Upper lobe of right lung (tissue), 1 donor: ENCODE measurements at places on chromosomes 7 and 10.

GRCh38 chr7:48636391-48637015 lies 287.8 kb upstream of the CDC14C start:
- no peak for DNase-seq

DNA sequence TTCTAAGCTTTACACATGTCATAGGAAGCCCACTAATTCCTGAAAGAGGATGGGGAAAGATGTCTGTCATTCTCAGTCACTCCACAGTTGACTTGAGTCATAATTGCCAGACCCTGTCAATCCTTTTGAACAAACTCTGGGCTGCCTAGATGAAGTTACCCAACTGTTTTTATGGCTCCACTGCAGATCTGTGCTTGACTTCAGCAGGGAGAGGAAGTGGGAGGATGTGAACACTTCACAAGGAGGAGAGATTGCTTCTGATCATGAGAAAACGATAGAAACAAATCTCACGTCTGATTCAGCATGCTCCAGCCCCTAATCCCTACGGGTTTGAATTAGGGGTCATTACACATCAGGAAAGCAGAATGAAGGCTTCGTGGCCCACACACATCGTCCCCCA lies 596.6 kb upstream of the CELF2 start:
- no peak for DNase-seq

DNA sequence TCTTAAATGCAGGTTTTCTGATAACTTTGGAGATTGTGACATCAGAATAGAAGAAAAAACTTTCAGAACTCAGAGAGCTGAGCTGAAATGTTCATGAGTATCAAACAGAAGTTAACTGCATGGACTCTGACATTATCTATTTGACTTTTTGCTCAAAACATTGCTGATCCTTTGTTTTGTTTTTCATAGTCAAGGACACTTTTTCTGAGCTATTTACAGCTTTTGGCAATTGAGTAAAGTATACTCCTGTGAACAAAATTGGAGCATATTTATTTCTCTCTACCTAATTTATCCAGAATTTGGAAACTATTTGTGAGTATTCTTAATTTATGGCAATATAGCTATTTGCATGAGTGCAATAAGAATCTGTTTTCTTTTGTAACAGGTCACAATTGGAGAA lies 11.1 kb downstream of the KCP start:
- DNase-seq = no peak

GRCh38 chr10:14601872-14602725 lies 172.6 kb downstream of the FAM107B start:
- no peak for DNase-seq

DNA sequence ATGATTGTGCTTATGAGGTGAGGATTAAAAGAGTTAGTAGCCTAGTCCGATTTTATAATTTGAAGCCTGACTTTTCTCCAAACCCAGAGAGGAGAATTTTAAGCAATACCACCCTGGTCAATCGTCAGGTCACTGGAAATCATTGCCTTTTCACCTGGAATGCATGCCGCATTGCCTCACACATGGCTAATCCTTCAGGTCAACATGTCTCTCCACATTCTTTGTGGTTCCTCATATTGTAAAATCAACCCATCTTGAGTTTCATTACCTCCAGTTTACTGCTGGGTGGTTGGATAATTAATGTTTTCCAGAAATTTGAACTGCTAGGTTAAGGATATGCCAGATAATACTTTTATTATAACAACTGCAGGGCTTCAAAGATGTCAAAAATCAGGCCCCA lies 55.6 kb upstream of the SEMA3E start:
- DNase-seq = no peak

GRCh38 chr7:156102267-156102666 lies 290.0 kb upstream of the SHH start:
- no peak for DNase-seq

DNA sequence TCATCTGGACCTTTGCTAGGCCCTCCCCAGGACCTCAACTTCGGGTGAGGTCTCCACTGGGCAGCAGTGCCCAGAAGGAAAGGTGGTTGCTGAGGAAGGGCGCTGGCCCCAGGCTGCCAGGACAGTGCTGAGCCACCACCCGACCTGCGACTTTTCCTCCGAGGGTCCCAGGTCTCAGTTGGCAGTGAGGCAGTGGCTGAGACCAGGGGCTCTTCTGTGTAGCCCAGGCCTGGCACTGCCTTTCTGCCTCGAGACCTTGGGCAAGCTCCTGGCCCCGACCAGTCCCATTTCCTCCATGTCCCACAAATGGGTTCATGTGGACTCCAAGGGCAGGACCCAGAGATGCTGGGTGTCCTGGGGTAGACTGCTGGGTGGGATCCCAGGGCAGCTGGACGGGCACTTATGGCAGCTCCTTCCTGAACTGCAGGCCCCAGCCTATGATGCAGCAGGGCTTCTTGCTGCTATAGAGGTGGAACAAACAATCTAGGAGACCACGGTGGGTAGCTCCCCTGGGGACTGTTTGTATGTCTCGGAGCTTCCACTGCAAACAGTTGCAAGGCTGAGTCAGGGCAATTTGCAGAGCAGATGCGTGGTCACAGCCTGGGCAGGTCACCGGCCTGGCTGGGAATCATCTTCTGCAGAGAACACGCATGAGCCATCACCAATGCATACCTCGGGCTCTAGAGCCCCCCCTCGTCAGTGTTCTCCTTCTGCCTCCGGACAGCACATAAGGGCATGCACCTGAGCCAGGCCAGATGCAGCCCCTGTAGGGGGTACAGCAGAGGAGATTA lies 17.9 kb upstream of the LRRC18 start:
- DNase-seq = no peak

GRCh38 chr7:23912065-23912464 lies 202.0 kb downstream of the STK31 start:
- no peak for DNase-seq

DNA sequence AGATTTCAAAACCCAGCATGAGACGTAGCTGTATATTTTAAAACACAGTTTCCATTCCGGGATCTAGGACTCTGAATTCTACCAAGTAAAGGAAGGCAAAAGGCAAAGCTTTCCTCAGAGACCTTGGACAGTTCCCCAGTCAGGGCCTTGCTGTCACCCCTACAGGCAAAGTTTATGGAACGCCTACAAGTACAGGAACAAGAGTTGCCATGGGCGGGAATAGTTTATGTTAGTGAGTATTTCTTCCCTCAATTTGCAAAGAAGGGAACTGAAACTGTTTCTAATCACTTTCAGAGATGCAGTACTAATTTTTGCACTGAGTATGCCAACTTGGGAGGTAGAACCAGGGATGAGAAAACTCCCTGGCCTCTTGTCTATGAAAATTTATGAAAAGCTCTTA lies 68.2 kb upstream of the LRGUK start:
- DNase-seq = no peak

GRCh38 chr7:29946428-29947186 lies 43.0 kb downstream of the SCRN1 start:
- DNase-seq = no peak

DNA sequence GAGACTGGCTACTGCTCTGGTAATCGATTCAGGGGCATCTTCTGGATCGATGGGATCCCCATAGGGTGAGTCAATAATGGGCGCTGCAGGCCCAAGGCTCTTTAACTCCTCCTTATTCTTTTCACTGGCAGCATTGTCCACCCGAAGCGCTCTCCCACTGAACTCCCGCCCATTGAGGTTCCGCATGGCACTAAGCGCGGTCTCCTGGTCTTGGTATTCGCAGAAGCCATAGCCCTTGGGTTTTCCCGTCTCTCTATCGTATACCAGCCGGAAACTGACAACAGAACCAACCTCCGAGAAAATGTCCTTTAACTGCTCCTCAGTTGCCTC lies 285 bp downstream of the CSTF2T start:
- DNase-seq = peak; percentile 60
